ENCODE measurements at places on chromosomes 3 and 15. TPM values are rescaled to one million over a fixed set of nuclear protein-coding genes. Genes with fewer than 3 reads are reported as not detected.

GRCh38 chr3:149936812-149937230, 33.9 kb downstream of the PFN2 start:
- DNase-seq = peak; percentile 28

DNA sequence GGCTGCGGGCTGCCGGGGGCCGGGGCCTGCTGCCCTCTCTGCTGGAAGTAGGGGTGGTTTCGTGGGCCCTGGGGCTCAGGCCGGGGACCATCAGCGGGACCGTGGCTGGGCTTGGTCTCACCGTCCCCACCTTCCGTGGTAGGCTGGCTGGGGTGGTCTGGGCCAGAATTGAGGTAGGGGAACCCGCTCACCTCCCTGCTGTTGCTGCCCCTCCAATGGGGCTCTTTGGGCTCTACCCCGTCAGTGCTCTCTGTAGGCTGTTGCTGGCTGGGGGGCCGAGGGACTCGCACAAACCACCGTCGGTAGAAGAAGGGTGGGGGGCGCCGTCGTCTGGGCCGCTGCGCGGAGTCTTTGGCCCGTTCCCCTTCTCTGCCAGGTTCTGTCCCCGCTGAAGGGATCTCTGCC, 23.4 kb downstream of the RGMA start:
- DNase-seq = no peak

- DNase-seq = no peak
These were observed 471.8 kb downstream of the GBE1 start for GRCh38 chr3:81289676-81290075.

DNA sequence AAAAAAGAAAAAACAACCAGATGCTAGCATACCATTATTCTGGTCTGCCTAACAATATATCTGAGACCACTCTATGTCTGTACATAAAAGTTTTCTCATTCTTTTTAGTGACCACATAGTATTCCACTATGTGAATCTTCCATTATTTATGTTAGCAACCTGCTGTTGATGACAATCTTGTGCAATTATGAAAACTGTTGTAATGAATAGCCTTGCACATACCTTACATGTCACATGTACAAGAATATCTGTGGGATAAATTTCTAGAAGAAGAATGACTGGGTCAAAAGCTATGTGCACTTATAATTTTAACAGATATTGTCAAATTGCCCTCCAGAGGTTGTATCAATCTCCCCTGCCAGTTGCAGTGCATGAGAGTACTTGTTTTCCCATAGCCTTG, 62.5 kb downstream of the ARHGAP31 start:
- DNase-seq = no peak

DNA sequence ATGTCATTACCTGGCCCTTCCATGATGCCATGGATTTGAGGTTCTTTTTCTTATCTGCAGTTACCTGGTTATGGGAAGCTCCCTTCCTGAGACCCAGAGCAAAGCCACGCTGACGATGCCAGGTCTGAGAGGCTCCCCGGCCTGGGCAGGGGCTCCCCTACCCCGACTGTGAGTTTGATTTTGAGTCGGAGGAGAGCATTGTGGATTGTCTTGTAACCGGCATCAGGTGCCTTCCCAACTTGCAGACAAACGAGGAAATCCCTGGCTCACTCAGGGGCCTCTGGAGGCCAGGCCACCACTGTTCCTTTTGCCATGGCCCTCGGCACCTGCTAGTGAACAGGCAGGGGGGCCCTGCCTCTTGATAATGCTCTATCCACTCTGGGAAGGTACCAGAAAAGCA, 151.4 kb downstream of the ATP10A start:
- DNase-seq = no peak

GRCh38 chr15:82132742-82133141, 86.9 kb upstream of the MEX3B start:
- DNase-seq = no peak

DTWD1 gene
- 27.1 TPM for total RNA-seq

SLC2A2 gene
- 0.13 TPM for total RNA-seq

PAQR5 gene
- total RNA-seq = 21.7 TPM

KLF15 gene
- 40.4 TPM for total RNA-seq

Data from upper lobe of left lung (tissue), 6 donors.